Activated CD4-positive, alpha-beta T cell treated with anti-CD3 and anti-CD28 coated beads, Interleukin-10, Interleukin-2, amounts not matched to agents 100 ng/mL and 50 ng/mL, durations not matched to agents 16 hours and 8 hours (primary cell): ENCODE measurements at places on chromosomes 5 and 9.

DNA sequence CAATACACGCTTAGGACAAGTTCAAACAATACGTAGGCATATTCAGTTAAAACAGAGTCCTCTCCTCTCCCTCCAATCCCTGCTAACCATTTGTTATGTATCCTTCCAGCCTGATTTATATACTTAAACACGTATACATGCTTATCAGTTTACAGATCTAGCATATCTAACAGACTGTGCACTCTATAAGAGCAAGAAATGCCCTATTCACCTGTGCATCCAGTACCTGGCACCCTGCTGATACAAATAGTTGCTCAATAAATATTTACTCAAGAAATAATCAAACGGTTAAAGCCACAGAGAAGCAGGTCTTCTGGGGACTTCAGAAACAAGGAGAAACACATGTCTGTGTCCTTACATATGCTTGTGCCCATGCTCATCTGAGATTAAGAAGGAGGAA, 55.9 kb downstream of the MLLT3 start:
- DNase-seq = no peak

- no peak for DNase-seq
These were observed 85.4 kb upstream of the CPEB4 start for GRCh38 chr5:173802670-173803165.

DNA sequence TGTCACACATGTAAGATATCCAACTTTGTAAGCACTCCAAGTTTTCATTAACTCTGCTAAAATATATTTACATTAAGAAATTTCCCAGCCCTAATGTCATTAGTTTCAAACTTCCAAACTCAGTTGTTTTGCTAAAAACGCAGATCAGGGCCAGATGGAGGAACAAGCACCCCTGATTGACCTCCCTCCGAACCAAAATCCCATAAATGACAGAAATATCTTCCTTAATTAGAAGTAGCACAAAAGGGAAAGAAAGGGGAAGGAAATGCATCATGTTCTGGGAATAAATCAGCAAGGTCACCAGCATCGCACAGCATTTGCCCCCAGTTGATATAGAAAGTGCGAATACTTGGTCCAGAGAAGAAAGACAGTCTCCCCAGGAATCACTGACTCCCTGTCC, 61.4 kb upstream of the RUFY1 start:
- no peak for DNase-seq

- no peak for DNase-seq
These were observed 48.2 kb downstream of the COL27A1 start for GRCh38 chr9:114203410-114204140.

- no peak for DNase-seq
These were observed 999.3 kb downstream of the NR2F1-AS1 start for GRCh38 chr5:92581690-92582089.

GRCh38 chr9:71202931-71203330, 81.5 kb upstream of the TRPM3 start:
- DNase-seq = no peak

DNA sequence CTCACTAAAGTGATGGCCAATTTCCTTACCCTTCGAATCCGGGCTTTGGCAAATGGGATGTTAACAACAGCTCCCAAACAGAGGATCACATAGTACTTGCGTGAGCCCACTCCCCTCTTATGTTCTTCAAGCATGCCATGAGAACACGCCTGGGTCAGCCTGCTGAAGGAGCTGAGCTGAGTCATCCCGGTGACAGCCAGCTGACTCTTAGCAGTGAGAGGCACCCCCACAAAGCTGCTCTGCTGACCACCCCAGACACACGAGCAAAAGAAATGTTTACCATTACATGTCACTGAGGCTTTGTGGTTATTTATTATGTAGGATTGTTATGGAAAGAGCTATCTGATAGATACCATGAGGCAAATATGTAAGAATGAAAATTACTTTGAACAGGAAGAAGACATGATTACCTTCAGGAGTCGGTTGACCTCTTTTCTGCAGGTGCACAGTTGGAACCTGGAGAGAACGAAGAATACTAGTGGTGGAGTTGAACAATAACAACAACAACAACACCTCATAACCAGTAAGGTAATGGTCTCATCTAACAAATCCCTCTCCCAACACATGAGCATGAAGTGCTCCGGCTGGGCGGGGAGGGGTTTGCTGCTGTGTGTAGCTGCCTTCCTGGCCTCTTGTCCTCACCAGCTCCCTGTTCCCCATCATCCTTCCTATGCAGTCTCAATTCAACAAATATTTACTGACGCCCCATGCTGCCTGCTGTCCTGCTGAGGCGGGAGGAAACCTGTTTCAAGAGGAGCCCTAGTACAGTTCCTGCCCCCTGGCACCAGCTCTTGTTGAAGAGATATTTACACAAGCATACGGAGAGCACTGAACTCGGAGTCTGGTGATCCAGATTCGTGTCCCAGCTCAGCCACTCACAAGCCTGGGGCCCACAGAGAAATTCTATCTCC, 69.4 kb upstream of the LHFPL2 start:
- DNase-seq = no peak

GRCh38 chr5:154559398-154560276, 81.6 kb upstream of the HAND1 start:
- DNase-seq = no peak

DNA sequence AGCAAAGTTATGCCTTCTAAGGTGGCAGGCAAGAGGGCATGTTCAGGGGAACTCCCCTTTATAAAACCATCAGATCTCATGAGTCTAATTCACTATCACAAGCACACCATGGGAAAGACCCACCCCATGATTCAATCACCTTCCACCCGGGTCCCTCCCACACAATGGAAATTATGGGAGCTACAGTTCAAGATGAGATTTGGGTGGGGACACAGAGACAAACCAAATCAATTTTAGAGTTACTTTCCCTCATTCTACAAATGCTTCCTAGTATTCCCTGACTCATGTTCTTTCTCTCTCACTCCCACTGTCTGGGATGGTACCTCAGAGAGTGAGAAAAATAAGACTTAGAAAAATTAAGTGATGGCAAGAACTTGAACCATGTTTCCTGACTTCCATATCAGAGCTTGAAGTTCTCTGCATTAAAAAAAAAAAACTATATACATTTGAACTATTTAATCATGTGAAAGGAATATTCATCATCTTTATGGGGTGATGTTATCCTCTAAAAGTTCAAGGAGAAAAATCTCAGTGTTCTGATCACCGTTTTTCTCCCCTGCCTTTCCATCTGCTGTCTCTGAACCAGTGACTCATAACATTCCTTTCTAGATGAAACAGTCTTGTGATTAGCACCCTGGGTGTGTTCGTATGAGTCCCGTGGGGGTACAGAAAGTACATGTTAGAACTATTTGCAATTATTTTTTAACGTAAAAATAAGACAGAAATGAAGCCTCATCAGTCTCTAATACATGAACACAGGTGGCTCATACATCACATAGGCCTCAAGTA, 282.9 kb downstream of the SLF1 start:
- DNase-seq = peak; percentile 50

GRCh38 chr9:128733256-128733655, 9.3 kb upstream of the ZDHHC12 start:
- peak; percentile 11 for DNase-seq

DNA sequence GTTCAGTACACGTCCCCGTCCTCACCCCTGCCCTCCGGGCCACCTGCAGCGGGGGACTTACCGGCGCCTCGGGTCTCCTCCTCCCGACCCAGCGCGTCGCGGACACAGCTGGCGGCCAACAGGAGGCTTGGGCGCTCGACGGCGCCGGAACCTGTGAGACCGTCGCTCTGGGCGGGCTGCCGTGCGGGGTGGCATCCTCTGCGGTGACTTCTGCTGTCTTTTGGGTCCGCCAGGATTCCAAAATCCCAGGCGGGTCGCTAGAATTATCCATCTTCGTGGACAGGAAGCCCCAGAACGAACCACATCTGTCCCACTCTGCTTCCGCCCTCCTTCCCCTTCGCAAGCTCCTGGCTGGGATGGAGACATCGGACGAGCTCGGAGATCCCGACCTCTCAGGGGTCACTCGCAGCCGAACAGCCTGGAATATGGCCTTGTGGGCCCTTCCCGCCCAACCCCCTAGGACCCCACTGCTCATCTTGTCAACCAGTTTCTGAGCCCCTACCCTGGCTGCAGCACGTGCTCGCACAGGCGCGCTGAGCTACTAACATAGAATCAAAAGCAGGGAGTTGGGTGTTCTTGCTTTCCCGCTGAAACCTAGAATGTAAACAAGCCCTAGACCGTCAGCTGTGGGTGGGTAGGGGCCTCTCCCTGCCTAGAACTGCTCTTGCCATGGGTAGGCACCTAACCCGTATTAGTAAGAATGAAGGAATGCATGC, 947 bp upstream of the MARCHF3 start:
- DNase-seq = no peak

GRCh38 chr9:127170103-127170502, 47.7 kb upstream of the ANGPTL2 start:
- no peak for DNase-seq

DNA sequence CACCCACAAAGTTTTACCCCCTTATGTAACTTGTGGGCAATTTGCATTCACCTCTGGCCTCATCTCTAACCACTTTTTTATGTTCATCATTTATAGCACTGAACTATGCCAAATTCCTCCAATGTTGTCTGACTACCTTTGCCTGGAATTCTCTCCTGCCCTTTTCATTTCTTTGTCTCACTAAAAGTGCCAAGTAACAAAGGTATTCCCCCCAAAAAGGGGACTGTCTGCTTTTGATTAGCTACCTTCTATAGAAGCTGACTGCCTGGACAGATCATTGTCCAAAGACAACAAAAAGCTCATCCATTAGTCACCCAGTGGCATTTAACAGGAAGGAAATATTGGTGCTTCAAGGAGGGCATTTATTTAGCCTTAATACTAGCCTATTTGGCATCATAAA, 189.9 kb upstream of the VCAN start:
- DNase-seq = no peak
